Spinal cord (tissue), 10 donors: ENCODE measurements at places on chromosomes 16 and 17. TPM values are rescaled to one million over a fixed set of nuclear protein-coding genes. Genes with fewer than 3 reads are reported as not detected.

Gene SPATA32
- not detected for polyA plus RNA-seq

Gene SLC16A11
- polyA plus RNA-seq = 0.95 TPM

Gene HBZ
- polyA plus RNA-seq = 1.1 TPM

Gene PRCD
- polyA plus RNA-seq = 9.8 TPM
